ENCODE measurements at places on chromosomes 5 and 9.

DNA sequence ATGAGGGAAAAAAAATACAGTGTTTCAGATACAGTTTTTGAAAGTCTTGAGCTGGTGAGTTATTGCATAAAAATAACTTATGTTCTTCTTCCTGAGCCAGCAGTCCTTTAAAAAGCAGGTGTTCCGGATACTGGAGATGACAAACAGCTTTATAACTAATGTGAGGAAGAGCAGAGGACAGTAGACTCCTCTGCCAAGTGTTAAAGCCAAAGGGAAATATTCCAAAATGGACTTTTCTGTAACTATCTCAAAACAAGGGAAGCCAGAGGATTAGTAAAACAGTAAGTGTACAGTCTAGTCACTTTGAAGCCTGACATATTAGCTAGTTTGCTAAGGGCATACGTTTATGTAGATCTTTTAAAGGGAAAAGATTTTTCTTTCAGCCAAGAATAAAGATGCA, 11.0 kb upstream of the SNCAIP start:
- no peak for DNase-seq

- DNase-seq = no peak
Observed at GRCh38 chr5:61767231-61768080, 435.4 kb downstream of the ZSWIM6 start.

- DNase-seq = no peak
Observed at GRCh38 chr5:35012365-35012764, 35.4 kb downstream of the AGXT2 start.

DNA sequence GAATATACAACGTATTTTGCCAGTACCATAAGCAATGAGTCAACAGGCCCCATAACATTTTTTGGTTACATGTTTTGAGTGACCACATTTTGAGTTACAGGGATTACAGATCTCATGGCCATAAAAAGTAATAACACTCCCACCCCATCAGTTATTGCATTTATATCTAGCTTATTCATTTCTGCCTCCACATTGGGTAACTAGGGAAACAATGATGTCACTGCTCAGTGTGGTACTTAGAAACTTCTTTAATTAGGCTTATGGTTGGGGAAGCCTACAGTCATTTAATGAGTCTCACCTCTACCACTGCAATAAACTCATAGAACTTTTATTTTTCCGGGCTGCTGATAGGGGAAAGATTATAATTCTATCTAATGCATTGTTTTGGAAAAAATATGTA, 39.9 kb upstream of the SMIM15 start:
- no peak for DNase-seq

- DNase-seq = no peak
Observed at GRCh38 chr5:152290181-152290580, 114.9 kb downstream of the NMUR2 start.

GRCh38 chr5:36908544-36909260, 32.1 kb downstream of the NIPBL start:
- DNase-seq = no peak

- DNase-seq = no peak
Observed at GRCh38 chr5:96595300-96596090, 66.7 kb upstream of the CAST start.

DNA sequence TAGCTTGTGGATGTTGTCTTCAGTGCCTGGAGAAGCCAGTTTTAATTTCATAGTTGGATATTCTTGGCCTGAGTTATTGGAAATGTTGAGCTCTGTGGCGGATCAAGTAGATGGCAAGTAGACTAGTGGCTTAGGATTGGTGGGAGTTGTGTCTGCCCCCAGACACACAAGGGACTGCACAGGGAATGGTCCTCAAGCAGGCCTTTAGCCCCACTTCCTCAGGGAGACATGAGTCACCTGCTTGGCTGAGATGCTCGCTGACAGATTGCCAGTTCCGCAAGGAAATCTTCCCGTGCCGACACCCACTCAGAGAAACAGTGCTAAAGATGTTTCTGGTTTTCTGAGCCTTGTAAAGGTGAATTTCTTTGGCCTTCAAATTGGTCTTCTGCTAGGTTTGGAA, 18.8 kb upstream of the CATSPER3 start:
- DNase-seq = no peak

DNA sequence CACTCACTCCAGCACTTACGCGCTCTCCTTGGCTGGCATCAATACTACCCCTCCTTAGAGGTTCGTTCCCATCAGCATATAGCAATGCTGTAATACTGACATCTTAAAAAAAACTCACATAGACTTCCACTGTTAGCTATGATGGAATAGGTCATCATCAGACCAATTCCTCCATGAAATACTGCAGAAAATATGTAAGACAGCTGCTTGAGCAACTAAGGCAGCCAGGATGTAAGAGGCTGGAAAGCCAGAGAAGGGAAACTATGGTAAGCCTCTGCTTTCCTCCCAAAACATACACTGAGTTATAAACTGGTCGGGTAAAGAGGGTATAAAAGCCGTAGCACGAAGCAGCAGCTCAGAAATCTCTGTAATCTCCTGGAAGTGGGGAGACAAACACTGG, 33.5 kb downstream of the AUH start:
- DNase-seq = no peak

DNA sequence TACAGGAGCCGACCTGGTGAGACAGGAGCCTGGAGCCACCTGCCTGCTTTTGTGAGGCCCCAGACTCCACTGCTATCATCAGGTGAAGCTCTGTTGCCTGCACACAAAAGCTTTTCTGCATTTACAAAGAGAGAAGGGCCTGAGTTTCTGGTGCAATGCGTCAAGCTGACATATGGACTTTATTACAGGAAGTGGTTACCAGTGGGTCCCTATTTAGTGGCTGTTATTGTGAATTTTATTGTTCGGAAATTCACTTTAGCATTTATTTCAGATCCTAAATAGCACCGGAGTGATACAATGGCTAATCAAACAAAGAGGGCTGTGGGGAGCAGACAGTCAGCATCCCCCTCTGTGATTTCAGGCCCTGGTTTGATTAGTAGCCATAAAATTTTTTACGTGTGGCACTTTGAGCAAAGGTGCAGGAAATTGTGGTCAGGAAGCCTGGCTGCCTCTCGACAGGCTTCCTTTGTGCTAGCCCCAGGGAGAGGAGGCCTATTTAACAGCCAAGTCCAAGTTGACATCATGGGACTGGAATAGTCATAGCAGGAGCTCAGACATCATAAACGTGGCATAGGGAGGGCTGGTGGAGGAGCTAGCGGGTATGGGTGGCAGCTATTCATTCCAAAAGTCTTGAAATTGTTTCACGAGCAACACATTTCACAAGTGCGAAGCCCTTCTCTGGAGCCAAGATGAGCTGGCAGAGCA, 8.4 kb downstream of the TGFBI start:
- peak; percentile 5 for DNase-seq

DNA sequence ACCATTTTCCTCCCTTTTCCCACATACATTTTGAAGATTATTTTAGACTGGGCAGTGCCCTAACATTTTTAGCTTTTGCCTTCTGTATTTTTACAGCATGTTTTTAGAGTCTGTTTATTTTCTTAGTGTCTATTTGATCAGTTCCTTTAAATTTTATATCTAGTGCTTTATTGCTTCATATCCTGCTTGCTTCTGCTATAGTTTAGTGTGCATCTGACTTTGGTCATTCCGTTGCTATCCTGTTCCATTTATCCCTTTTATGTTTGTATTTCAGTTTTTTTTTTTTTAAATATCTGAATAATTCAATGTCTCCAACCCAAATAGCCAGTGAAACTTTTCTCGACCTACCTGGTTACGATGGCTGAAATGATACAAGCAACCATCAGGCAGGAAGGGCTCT, 203.8 kb downstream of the ARHGAP26 start:
- DNase-seq = no peak

- peak; percentile 70 for DNase-seq
Observed at GRCh38 chr9:130107234-130107861, 53.6 kb downstream of the GPR107 start.

DNA sequence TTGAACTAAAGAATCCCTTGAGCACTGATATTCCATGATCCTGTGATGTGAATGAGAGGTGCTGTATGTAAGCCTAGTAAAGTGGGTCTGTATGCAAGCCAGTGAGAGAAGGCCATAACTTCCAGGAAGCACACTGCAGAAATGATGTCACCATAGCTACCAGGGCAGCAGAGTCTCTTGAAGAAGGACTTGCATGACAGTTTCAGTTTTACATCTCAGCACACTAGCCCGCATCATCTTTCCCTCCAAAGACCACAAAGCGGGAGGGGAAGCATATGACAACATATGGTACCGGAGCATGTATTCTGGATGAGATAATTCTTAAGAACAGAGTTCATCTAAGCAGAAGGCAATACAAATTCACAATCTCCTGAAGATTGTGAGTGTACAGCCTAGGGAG, 37.6 kb upstream of the MAST4 start:
- DNase-seq = no peak

DNA sequence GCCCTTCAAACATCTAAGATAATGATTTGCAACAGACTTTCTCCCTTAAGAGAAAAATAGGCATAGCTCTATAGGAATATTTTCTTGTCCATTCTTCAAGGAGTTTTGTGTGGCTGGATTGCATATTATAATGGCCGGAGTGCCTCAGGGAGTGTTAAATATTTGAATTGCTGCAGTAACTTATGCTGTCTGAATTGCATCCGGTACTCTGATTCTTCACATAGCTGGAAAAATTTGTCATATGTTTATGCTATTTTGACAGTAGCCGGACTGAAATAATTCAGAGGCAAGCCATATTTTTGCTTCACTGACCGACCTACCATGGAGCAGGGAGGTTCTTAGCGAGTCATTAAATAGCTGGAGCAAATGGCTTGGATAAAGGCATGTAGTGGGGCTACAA, 621.0 kb downstream of the ACTL7B start:
- no peak for DNase-seq

DNA sequence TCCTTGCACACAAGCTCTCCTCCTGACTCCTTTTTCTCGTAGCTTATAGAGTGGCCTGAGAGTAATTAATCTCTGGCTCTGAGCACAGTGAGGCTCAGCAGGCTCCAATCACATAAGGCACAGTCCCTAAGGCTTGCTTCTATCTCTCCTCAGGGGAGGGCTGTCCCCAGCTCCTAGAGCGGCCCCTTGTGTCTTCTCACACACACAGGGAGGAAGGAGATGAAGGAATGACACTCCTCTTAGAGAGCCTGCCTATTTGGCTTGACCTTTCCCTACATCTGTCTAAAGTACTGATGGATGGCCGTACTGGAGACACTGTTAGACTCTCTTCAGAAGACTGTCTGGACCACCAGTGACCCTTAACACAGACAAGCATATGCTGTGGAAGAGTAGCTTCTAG, 12.9 kb downstream of the TAS2R1 start:
- no peak for DNase-seq

GRCh38 chr5:151721087-151721646, 34.5 kb upstream of the SPARC start:
- no peak for DNase-seq

DNA sequence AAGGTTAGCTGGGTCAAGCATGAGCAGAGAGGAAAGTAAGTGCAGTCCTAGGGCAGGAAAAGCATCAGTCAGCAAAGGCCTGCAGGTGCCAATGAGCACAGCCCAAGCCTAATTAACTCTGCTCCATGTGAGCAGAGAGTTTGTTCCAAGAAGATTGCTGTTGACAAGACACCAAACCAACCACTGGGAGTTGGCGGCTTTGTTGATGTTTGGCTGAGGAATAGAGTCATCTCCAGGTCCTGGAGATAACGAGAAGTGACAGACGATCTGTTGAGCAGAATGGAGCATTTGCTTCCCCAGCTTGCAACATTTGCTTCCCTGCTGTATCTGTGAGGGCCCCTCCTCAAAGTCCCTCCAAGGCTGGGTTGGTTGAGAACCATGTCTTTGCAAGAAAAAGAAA, 68.2 kb downstream of the FAM114A2 start:
- DNase-seq = no peak

GRCh38 chr9:117416856-117417255, 2.0 kb upstream of the ASTN2 start:
- DNase-seq = no peak

GRCh38 chr9:130243015-130243881, 22.3 kb upstream of the HMCN2 start:
- peak; percentile 78 for DNase-seq

- DNase-seq = no peak
Observed at GRCh38 chr5:137462265-137462590, 36.9 kb downstream of the SPOCK1 start.

DNA sequence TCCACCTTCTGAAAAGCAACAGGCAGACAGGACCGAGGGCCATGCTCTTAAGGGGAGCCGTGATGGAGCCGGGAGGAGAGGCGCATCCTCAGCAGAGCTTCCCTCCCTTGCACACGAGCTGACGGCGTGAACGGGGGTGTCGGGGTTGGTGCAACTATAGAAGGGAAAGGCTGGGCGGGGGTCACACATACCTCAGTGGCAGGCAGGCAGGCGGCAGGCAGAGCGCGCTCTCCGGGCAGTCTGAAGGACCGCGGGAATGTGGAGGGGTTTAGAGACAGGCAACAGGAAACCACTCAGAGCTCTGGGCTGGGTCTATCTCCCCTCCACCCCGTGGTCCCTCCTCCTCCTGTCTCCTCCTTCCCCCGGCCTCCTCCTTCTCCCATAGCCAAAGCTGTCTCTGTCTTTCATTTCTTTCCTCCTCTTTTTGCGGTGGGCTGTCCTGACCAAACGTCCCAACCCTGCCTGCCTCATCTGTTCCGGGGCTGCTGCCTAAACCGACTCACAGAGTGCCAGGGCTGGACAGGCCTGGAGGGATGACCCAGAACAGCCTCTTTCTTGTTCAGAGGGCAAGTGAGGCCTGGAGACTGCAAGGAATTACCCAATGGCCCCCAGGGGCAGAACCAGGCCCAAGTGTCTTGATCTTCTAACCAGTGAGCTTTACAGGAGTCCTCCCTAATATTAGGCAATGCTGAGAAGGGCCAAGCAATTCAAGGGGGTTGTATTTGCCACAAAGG, at the start of gene SPARC:
Gene SPARC, minus strand, starts transcription at position 242 of the 734 bp plus-strand sequence. CDS start 10,727 bp downstream, outside the sequence.
- DNase-seq = no peak

DNA sequence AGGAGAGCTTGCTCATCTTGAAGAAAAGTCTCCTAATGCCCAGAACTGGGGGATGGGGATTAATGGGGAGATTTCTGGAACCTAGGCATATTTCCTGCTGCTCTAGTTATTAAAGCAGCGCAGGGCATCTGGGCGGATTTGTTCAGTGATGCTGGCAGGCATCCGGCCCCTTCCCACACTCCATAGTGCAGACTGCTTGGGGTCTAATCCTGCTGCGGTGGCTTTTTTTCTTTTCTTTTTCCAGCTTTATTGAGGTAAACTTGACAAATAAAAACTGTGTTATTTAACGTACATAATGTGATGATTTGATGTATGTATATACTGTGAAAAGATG, 30.7 kb downstream of the PPARGC1B start:
- no peak for DNase-seq

- no peak for DNase-seq
Observed at GRCh38 chr5:61831736-61832135, 474.3 kb upstream of the KIF2A start.

DNA sequence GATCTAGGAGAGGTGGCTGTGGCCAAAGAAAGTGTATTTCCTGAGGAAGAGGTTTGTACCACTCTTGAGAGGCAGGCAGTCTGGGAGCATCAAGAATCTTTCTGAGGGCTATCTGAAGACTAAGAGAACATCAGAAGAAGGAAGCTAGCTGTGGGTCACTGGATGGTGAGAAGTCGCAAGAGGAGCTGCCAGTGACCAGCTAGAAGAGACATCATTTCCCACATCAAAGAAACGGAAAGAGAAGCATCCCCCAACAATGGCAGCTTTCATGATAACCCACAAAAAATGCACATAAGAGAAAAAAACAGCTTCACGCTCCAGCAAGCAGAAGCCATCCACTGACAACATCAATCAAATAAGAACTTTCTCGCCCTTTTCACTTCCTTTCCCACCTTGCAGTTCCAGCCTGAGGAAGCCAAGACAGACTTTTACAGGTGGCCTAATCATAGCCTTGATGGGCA, 25.0 kb upstream of the CEP78 start:
- DNase-seq = no peak

Data from stimulated activated CD8-positive, alpha-beta memory T cell treated with anti-CD3 and anti-CD28 coated beads, Interleukin-15, amount 100 ng/mL, for 24 hours (primary cell).